ENCODE measurements at places on chromosomes 16 and 17.

DNA sequence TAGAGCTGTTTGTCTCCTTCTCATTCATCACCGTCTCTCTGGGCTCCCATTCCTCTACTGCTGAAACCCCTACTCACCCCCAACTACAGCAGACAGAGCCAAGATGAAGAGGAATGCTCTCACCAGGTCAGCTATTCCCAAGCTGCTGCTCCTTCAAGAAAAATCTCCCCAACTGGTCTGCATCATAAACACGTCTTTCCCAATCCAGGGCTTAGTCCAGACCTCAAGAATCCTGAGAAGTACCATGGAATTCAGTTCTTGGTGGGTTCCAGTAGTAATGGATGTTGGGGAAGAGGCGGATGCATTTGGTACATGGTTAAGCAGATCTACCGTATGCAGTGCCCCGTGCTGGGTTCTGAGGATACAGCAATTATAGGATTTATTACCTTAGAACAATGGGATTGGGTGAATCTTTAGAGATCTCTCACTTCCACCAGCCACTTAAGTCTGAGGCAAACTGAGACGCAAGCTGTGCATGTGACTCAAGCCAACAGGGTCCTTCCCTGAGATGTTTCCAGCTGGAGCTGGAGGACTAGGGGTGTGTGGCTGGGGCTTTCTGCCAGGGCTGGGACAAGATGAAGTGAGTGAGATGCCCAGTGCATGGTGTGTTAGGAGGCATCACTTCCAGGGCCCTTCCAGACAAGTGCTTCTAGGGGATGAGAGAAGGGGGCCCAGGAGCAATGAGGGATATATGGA, 232.7 kb upstream of the CDH5 start:
- DNase-seq: no peak

DNA sequence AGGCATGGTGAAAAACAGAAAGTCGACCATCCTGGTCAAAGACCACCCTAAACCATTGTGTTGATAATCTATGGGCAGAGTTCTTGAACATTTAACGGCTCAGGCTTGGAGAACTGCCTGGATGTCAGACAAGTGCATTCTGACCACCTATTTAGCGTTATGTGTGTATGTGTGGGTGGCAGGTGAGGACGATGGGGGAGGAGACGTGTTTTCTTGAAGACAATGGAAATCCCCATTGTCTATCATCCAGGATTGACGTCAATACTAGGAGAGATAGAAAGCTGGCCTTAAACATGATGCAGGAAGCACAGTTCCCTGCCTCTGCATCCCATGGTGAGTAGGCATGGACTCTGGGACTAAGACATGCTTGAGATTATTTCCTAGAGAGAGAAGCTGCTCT, 157.4 kb upstream of the MAF start:
- no peak for DNase-seq

- no peak for DNase-seq
These were observed 42.3 kb upstream of the ZKSCAN2 start for GRCh38 chr16:25299792-25300590.

DNA sequence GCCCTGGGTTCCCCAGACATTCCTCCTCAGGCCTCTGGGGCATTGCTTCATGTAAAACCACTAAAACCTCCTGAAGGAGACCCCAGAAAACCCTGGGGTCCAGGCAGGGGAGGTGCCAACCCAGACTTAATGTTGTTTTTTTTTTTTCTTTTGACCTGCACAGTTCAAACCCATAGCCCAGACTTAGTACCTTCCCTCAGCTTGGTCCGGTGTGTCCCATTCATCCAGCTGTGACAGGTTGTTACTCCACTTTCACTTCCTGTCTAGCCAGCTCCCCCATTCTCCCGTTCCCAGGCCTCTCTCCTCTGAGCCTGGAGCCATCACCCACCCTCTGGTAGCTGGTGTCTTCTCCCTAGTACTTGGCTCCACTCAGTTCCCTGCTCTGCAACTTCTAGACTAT, 4.8 kb downstream of the CDR2L start:
- no peak for DNase-seq

GRCh38 chr17:16968786-16969185, 3.1 kb downstream of the TNFRSF13B start:
- no peak for DNase-seq

DNA sequence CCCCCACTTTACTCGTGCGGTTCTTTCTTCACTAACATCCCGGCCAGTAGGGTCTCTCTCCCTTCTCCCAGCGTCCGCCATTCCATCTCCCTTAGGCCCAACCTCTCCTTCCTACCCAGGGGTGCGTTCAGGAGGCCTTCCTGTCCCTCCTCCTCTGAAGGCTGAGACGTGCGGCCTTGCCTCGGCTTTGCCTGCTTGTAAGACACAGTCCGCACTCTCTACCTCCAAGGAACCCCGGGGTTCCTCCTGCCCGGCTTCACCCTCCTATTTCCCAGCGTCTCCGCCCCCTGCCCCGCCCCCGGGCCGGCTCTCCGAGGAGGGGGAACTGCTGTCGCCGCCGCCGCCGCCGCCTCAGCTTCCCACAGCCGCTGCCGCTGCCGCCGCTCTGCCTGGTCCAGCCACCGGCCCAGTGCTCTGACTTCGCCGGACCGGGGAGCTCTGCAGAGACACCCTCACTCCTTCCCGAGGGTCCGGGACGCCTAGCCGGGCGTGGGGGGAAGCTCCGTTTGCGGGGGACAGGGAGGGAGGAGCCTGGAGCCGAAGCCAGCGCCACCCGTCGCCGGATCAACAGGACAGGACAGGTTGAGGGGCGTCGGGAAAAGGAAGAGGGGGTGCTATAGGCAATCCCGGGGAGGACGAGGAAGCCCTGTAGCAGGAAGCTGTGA, 1.2 kb upstream of the FGF11 start:
- no peak for DNase-seq

DNA sequence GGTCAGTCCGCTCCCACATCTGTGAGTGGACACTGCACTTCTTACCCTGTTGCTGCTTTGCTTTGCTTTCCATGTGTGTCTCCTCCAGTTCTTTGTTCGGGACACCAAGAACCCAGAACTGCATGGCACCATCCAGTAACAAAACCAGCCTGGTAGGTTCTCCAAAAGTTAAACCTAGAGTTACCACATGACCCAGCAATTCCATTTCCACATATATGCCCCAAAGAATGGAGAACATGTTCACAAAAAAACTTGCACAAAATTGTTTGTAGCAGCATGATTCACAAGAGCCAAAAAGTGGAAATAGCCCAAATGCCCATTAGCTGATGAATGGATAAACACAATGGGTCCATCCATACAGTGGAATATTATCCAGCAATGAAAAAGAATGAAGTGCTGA, 10.3 kb upstream of the CCL22 start:
- no peak for DNase-seq

DNA sequence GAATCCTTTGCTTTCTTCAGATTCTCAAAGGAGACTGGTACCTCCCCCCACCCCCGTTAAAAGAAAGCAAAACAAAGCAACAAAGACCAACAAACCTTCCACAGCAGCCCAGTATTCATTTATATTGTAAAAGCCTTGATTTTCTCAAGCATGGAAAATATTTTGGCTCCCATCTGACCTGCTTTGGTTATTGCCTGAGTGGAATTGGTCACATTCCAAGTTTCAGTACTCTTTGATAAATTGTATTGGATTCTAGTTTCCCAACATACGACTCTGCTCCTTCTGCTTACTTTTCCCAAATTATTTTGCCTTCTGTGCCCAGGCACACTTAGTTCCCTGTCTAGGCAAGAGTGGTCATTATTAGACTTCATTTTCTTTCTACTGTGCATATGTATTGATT, 1.3 kb downstream of the ABCC11 start:
- DNase-seq: no peak

- no peak for DNase-seq
These were observed 132.2 kb upstream of the NACA2 start for GRCh38 chr17:61723183-61723582.

DNA sequence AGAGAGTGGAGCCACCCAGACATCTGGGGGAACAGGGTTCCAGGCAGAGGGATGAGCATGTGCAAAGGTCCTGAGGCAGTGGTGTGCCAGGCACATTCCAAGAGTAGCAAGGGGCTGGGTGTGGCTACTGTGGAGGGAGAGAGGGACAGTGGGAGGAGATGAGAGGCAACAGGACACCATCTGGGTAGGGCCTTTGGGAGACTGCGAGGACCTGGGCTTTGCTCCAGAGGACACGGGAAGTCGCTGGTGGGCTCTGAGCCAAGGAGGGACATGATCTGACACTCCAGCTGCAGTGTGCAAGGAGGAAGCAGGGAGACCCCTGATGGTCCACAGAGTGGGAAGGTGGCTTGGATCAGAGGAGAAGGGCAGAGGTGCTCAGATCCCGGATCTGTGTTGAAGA, 56.7 kb upstream of the MED9 start:
- DNase-seq: no peak

DNA sequence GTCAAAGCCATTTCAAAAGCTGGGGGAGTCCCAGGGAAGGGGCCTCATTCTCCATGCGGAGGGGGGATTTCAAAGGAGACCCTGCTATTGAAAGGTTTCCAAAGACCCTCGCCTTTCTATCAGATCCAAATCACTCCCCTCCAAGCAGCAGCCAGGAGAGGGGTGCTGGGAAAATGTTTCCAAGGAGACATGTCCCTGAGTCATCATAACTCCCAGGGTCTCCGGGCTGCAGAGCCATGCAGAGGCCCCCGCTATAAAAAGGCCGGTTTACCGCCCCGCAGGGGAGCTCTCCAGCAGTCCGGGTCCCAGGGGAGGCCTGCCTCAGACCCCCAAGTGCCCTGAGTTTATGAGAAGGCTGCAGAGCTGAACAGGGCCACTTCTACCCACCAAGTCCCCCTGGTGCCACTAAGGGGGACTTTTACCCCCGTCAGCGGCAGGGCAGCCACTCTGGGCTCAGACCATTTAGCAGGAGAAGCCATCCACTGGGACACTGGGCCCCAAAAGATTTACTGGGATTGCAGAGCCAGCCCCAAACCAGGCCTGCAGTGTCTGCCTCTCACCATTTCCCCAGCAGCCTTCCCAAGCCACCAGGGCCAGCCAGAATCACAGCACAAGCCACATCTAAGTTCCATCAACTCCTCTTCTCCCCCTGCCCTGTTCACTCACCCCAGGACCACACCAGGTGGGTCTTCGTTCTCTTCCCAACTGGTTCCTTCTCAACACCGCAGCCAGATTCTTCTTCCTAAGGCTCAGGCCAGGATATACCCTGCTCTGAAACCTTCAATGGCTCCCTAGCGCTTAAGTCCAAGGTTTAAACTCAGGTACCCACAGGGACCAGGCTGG, 234.4 kb downstream of the ZNF423 start:
- DNase-seq: no peak

- DNase-seq: no peak
These were observed 71.1 kb downstream of the METRNL start for GRCh38 chr17:83150369-83151055.

- no peak for DNase-seq
These were observed 2.5 kb upstream of the IGF2BP1 start for GRCh38 chr17:48994549-48995303.

- peak; percentile 89 for DNase-seq
These were observed 47.2 kb downstream of the ABCC1 start for GRCh38 chr16:15996432-15997109.

DNA sequence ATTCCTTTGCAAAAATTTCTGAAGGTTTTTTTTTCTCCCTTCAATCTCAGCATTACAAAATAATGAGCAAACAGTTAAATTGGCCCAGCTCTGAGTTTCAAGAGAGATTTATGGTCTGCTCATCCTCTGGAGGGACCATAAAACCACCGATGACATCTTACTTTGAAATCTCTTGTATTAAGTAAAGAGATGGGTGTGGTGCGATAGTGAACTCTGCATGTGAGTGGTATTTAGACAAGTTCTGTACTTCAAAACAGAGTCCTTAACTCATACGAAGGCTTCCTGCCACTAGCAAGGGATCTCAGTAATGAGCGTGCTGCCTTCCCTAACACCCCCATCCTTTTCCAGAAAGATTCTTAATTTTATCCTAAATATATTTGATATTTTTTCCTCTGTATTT, 2.1 kb downstream of the FAM20A start:
- DNase-seq: peak; percentile 55

GRCh38 chr17:12918142-12918541, 99.7 kb downstream of the ELAC2 start:
- DNase-seq: peak; percentile 46

DNA sequence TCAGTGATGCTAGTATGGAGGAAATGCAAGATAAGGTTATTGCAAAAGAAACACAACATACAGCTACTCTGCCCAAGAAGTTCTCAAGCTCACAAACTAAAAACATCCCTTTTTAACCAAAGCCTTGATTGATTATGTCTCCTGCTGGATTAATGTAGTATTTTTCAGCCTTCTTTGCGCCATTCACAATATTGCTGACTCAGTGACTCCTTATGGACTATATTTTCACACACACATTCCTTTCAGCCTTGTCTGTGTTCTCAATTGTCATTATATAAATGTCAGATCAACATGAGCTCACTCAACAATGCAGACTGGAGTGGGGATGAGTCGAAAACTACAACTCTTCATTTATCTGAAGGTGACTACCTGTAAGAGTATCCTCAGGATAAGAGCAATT, 579.3 kb upstream of the CDH8 start:
- DNase-seq: no peak

GRCh38 chr16:88285514-88285822, 97.3 kb upstream of the ZNF469 start:
- no peak for DNase-seq

GRCh38 chr16:54006693-54007092, 279.9 kb downstream of the IRX3 start:
- DNase-seq: no peak

DNA sequence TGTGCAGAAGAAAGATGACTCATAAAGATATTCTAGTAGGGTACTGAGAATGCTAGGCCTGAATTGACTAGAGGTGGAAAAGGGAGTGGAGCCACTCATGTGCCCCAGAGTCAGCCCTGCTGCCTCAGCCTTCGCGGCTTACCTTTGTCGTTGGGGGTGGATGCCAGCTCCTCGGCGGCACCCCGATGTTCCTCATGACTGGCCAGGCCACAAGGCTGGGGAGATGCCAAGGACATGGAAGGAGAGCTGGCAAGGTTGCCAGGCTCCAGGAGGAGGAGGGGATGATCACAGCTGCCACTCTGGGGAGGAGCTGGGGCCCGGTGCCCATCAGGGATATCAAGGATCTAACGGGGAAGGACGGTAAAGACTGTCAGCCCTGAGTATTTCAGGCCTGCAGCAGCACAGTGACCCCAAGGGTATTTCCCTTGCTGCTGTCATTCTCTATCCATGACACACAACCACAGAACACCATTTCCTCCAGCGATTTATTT, 9.7 kb upstream of the SLC35B1 start:
- DNase-seq: no peak

DNA sequence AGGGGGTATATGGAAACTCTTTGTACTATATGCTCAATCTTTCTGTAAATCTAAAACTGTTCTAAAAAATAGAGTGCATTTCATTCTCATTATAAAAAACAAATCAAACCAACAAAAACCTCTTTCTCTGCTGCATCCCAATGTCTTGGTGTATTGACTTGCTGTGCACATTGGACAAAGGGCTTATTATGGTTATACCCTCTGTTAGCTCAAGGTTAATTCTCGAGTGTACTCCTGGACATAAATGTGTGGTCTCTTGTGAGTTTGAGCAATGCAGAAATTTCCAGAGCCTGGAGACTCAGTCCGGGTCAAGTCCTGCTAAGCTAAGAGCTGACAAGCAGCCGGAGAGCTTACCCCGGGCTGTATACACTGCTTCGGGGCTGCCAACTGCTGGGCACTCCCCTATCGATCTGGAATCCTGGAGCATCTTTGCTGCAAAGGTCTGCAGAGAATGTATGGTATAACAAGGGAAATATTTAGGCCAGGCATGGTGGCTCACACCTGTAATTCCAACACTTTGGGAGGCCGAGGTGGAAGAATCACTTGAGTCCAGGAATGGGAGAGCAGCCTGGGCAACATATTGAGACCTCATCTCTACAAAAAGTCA, 66.2 kb upstream of the BRD7 start:
- DNase-seq: no peak
